ENCODE measurements at places on chromosomes 13 and 19. TPM values are rescaled to one million over a fixed set of nuclear protein-coding genes. Genes with fewer than 3 reads are reported as not detected.

DNA sequence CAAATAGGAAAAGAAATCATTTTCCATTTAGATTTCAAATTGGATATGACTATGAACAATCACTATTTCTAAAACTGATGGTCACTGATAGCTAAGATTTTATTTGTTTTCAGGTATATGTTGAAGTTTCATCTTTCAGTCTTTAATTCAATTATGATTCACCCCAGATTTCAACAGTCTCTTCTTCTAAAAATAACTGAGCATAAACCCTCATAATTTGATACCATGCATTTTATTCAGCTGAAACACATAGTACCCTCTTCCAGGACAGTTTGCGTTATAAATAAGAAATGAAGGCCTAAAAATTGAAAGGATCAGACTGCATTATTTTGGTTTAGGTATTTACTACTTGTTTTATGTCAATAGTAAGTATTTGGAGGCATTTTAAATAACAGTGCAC is 428.5 kb upstream of the NBEA start:
- no peak for DNase-seq

Gene RGL3
- total RNA-seq, result 2.5 TPM

GRCh38 chr19:16476401-16476800 is 4.6 kb upstream of the EPS15L1 start:
- DNase-seq, result no peak

DNA sequence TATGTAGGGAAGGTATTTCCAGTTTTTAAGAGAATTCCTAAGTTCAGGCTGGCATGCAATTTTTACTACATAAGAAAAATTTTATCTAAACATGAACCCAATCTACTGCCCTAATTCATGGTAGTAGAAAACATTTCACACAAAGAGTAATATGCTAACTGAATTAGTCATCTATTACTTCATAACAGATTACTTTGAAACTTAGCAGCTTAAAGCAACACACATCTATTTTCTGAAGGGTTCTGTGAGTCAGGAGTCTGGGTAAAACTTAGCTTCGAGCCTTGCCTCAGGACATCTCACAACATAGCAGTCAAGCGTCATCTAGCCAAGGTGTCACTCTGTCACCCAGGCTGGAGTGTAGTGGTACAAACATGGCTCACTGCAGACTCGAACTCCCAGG is 537.5 kb downstream of the DCT start:
- no peak for DNase-seq

DNA sequence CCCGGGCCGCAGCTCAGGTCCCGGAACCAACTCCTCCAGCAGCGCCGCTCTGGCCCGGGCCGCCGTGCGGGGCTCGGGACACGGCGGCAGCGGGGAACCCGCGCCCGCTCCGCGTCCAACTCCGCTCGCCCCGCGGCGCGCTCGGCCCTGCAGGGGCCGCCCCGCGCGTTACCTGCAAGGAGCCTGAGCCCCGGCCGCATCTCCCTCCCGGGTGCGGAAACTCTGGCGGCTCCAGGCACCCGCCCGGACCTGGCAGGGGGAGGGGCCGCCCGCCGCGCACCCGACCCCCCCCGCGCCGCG is at the start of gene TMTC4:
Gene TMTC4 (minus strand): TSS at position 224 of the 300 bp plus-strand sequence. CDS start 4,433 bp downstream, outside the sequence.
- no peak for DNase-seq

- peak; percentile 38 for DNase-seq
These were observed 12.1 kb upstream of the ZNF254 start for GRCh38 chr19:24074720-24075454.

Gene ZNF784
- total RNA-seq, result 5.1 TPM

DNA sequence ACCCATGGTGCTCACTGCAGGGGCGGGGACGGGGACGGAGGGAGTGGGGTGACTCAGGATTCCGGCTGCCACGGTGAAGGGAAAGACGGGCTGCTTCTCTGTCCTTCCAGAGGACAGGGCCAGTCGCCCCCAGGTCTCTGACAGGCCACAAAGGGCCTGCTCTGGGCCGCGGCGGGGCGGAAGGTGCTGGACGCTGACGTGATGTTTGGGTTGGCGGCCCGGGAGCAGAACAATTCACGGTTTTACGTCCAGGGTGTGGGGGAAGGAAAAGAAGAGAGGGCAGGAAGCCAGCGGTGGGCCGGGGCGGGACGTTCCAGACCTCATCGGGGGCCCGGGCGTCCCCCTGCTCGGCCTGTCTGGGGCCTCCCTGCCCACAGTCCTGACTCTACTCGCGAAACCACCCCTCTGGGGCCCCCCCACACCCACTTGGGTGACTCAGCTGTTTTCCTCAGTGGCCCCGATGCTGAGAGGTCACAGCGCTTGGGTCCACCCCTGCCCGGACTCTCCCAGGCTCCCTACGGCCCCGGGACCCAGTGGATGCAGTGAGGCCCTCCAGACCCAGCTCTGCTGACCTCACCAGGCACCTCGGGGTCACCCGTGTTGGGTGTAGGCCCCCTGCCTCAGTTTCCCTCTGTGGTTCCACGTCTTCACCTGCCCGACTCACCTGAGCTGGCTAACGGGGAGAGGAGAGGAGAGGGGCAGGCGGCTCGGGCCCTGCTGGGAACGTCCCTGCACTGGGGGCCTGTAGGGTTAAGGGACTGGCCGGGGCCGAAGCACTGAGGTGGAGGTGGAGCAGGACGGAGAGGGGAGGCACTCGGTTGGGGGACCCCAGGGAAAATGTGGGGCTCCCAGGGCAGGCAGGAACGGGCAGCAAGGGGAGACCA is 29.2 kb downstream of the PIP5K1C start:
- DNase-seq, result no peak

Gene CACNG6
- 0.12 TPM for total RNA-seq

DNA sequence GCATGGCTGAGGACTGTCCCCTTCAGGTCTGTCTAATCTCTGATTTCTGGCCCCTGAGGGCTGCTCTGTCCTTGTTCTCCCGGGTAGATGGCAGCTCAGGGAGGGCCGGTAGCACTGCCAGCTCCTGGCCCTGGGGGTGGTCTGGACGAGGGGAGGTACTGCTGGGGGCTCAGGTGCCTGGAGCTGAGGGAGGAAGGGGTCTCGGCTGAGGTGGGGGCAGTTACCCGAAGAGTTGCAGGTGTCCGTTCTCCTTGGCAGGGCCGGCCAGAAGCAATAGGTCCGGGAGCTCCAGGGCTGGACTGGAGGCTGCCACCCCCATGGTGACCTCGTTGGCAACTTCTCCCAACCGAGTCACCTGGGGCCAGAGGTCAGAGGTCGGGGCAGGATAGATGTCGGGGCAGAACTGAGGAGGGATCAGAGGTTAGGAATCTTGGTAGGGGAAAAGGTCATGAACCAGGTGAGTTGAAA is 1.2 kb upstream of the EMC10 start:
- no peak for DNase-seq

Gene BRSK1
- total RNA-seq, result 0.17 TPM

Gene OLFM4
- not detected for total RNA-seq

DNA sequence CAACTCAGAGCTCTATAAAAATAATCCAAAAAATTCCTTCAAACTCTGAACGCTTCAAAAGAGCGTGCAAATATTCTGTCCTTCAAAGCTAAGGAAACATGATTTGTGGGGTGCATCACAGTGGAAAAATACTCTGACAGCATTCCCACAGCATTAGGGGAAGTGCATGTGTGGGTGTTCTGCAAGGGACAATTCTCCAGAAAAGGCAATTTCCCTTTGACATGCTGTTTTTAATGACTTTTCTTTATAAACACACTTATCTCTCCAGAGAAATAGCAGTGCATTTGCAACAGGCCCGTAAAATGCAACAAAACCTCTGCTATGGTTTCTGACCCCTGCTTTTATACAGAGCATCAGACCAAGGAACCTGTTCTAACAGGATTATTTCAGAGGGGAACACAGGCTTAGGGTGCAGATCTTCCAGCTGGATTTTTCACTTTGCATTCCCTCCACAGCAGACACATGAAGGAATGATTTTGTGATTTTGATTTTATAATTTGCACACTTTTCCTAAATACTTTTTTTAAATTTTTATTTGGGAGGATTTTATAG is 42.6 kb downstream of the KL start:
- no peak for DNase-seq

GRCh38 chr19:47520839-47521238 is 6.0 kb upstream of the NAPA start:
- DNase-seq, result no peak

DNA sequence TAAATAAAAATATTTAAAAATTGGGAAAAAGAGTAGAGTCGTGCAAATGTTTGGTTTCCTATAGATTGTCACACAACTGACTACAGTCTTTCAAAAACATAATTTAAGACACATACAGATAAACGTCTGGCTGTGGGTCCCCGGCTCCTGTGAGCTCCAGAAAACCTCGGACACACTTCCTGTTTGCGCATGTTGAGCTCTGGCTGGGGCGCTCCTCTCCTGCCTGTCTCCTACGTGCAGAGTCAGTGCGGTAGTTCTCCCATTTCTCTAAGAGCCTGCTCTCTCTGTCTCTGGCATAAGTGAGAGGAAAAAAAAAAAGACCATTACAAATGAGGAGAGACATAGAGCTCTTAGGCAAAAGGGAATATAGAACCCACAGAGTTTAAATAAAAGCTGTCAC is 128.2 kb upstream of the OBI1 start:
- DNase-seq, result no peak

DNA sequence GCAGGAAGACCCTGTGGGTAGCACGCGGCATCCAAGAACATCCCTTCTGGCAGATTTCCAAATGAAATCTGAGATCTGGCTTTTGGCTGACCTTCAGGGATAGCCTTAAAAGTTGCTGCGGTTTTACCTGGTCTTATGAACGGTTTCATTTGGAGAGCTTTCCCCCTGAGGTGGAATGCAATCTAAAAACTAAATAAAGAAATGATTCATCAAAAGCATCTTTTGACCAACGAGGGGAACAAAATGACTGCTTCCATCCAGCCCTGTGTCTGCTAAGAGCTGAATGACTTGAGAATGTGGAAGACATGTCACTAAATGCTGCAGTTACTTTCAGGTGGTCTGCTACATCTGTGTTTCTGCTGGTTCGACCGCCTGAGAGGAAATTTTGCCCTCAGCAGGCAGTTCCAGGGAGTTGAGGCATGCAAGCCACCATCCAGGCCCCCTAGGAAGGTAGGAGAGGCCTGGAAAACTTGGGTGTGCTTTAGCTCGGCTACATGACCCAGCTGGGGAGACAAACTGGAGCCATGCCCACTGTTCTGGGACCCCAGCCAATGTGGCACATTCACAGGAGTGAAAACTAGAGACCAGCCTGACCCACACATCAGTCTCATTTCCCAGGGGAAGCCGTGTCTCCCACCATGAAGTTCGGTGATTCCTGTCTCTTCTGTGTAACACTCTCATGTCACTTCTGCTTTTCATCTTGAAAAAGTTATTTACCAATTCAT is 175.1 kb upstream of the KL start:
- DNase-seq, result peak; percentile 3

- DNase-seq, result no peak
These were observed 4.8 kb downstream of the SLC17A7 start for GRCh38 chr19:49436381-49437017.

All from M059J (cell line).